ENCODE measurements at places on chromosomes 6 and 20.

GRCh38 chr20:5353624-5354496 is 37.1 kb upstream of the PROKR2 start:
- DNase-seq: peak; percentile 87

- no peak for DNase-seq
These were observed 176.9 kb upstream of the OPRM1 start for GRCh38 chr6:153862139-153862538.

DNA sequence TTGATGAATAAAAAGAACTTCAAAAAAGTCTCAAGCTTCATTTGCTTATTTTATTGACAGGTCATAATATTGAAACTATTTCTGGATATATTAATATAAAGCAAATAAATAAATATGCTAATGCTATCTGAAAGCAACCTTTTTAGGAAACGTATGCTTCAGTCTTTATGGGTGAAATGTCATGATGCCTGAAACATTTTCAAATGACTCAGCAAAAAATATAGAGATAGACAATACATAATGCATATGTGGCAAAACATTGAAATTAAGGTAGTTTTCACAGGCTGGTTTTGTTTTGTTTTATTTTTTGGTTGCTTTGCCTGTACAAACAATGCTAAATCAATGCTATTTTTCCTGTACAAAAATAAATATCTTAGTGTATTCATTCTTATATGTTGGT is 194.4 kb upstream of the PLCB4 start:
- DNase-seq: no peak

DNA sequence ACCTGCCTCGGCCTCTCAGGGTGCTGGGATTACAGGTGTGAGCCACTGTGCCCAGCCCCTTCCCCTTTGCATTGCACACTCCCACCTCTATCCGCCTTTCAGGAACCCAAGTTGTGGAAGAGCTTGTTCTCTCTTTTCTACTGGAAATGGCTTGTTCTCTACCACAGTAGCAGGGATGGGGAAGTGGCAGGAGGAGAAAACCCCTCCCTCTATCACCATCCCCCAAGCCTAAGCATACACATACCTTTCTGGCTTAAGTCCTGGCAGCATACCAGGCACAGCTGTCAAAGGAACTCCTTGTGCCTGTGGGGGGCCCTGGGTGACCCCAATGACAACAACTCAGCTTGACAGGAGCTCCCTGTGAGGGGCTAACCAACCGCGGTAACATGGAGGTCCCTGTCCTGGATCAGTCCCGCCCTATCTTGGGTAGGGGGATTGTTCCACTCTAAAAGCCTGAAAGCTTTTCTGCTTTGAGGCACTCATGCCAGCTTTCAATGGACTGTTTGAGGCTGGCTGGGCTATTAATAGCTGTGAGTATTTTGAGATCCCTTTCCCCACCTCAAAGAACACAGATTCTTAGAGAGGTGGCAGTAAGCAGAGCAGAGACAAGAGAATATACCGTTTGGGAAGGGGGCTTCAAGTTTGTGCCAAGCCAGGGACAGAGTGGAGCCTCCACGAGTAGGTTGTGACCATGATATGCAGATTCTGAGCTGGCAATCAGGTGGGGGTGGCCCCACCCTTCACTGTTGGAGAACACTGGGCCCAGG is 2.3 kb downstream of the KLHDC3 start:
- no peak for DNase-seq

GRCh38 chr6:54874349-54875048 is 27.9 kb downstream of the FAM83B start:
- DNase-seq: no peak

DNA sequence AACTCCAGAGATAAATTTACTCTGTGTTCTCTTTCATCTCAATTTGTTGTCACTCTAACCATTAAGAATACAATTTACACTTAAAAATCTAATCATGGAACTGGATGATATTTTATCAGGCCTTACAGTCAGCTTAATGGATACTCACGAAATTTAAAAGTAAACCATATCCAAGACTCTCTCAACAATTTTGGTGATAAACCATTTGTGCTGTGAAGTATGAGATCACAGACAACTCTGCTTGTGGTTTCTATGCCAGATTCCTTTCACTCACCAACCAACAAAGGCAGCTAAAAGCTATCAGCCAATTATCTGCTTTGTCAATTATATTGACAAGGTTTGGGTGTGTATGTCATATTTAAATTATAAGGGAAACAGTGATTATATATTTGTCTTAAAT is 155.8 kb downstream of the TRDN start:
- no peak for DNase-seq

GRCh38 chr6:83193747-83194566 is 800 bp downstream of the RWDD2A start:
- DNase-seq: no peak

DNA sequence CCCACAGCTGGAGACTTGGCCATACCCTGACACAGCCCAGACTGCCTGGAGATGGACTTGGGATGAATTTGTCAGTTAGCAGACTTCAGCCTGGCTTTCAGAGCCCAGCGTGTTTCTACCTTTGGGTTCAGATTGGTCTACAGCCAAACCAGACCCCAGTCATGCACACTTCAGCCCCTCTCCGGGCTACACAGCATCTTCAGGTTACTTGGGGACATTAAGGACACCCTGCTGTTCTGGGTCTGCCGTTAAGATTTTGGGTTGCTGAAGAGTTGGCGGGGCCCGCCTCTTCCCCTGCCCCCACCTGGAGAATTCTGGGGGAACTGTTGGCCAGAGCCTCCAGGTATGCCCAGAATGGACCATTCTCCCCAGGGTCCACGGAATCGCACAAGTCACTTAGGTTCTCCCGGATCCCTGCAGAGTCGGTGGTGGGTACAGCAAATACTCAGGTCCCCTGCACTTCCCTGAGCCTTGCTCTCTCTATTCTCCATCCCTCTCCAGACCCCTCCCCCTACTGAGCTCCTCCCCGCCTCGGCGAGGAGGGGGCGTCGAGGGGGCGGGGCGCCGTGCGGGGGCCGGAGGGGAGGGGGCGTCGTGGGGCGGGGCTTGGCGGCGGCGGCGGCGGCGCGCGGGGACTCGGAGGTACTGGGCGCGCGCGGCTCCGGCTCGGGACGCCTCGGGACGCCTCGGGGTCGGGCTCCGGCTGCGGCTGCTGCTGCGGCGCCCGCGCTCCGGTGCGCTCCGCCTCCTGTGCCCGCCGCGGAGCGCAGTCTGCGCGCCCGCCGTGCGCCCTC is at the start of gene PTK7:
PTK7 (plus strand) TSS at position 645 of the 794 bp plus-strand sequence. CDS start 175 bp downstream, outside the sequence.
- DNase-seq: no peak

GRCh38 chr20:33687993-33688937 is 2.1 kb upstream of the E2F1 start:
- no peak for DNase-seq

DNA sequence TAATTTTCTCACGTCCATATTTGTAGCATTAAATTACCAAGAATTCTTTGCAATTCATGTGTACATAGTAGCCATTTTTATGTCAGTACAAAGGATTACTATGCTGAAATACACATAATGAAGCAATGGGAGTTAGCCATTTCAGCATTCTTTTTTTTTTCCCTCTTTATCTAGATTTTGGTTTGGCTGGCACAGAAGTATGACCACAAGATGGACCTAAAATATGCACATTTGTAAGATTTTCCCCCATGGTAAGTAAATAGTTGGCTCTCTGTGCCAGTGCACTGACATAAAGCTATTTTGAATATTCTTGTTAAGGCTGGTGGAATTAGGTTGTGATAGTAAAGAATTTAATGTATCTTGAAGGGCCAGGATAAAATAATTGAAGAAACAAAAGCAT is 486.1 kb upstream of the BTBD3 start:
- no peak for DNase-seq

- no peak for DNase-seq
These were observed 9.3 kb downstream of the IP6K3 start for GRCh38 chr6:33737267-33738026.

- peak; percentile 16 for DNase-seq
These were observed 764 bp upstream of the SNAP25 start for GRCh38 chr20:10217721-10218410.

DNA sequence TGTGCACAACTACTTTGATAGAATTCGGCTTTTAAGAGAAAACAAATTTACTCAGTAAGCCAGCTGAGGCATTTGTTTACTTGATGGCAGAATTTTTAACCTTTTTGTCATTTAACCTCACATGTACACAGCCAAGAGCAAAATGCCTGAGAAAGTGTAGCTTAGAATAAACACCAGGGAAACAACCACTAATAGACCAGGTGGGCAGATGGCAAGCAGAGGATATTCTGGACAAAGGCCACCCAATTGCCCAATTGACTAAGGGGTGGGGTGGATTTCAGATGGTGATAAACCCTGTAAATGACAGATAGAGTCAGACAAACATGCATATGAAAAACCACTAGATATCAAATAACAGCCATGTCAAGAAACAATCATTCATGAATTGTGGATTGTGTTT is 190.7 kb upstream of the FBXL4 start:
- DNase-seq: no peak

GRCh38 chr20:10216146-10216791 is 2.4 kb upstream of the SNAP25 start:
- DNase-seq: no peak

DNA sequence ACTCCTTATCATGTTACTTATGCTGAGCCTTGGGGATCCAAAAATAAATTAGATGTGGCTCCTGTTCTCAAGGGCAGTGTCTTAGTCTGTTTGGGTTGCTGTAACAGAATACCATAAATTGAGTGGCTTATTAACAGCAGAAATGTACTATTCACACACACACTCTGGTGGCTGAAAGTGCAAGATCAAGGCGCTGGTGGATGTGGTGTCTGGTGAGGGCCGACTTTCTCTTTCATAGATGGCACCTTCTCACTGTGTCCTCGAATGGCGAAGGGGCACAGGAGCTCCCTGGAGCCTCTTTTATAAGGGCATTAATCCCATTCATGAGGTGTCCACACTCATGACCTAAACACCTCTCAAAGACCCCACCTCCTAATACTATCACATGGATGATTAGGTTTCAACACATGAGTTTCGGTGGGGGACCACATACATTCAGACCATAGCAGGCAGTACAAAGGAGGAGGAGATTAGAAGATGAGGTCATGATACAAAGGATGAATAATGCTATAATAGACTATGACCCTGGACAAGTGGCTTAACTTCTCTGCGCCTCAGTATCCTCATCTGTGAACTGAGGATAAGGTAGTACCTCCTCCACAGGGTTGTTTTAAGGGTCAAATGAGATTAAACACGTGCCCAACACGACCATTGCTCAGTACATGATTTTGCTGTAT is 34.1 kb downstream of the RPP40 start:
- no peak for DNase-seq

DNA sequence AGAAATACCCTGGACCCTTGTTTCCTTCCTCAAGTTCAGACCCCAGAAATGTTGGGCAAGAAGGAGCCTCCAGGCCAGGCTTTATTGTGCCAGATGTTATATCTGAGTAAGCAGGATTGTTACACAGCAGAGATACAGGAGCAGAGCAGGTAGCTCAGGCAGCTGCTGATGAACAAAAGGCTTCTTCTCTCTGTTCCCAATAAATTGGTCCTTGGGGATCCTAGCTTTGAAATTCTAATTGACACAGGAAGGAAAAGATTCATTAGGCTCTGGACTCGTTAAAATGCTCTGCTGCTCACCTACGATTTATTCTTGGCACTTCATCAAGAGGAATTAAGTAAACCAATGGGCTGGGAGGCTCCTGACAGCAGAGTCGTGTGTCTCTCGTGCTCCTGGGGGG is 54.2 kb downstream of the RALY start:
- DNase-seq: no peak

- DNase-seq: no peak
These were observed 98.4 kb upstream of the KCNG1 start for GRCh38 chr20:51121272-51121671.

- DNase-seq: peak; percentile 60
These were observed 1.2 kb downstream of the EZR start for GRCh38 chr6:158817728-158818580.

DNA sequence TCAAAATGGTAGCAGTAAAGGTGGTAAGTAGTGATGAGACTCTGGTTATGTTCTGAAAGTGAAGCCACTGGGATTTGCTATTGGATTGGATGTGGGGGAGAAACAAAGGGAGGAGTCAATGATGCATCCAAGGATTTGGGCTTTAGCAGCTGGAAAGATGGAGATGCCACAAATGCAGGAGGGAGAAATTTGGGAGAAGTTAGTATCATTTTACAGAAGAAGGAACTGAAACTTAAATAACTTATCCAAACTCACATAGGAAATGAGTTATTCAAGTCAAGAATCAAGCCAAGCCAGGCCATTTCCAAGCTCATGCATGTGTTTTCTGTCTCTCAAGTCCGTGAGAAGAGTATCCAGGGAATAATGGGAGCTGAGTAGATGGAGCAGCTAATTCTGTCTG is 155.1 kb upstream of the TNFAIP3 start:
- no peak for DNase-seq

GRCh38 chr6:148593130-148593812 is 153.6 kb upstream of the UST start:
- no peak for DNase-seq

- peak; percentile 73 for DNase-seq
These were observed 100.7 kb downstream of the ANKRD60 start for GRCh38 chr20:58127701-58128111.

DNA sequence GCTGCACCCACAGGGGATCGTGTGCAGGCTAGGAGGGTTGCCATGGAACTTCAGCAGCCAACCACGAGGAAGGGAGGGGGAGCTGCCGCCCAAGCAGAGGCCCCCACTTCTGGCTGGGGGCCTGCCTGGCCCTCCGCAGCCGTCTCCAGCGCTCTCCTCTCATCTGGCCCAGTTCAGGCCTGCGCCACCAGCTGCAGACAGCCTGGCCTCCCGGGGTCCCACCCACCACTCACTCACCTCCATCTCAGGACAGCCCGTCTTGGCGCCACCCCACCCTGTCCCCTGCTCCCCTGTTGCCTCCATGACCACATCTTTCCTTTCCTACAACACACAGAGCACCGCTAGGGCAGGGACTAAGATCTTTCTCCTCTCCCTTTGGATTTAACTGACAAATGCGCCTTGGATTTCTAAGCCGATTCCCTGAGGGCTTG is 98.7 kb downstream of the ANKRD60 start:
- no peak for DNase-seq

DNA sequence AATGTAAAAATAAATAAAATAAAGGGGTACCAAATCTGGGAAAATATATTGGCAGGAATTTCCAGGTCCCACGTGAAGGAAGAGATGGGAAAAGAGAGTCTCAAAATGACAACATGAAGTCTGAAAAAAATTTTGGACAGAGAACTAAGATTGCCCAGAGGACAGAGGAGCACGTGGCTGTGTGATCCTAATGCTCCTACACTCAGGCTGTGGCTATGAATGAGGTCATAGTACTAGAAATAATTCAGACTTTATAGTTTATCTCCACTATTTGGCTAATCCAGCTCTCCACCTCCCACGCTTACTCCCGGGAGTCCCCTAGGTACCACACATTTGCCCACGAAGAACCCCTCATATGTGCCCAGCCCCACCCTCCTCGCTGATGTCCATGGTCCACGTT is 42.8 kb upstream of the STMND1 start:
- no peak for DNase-seq
